ENCODE measurements at places on chromosomes 2 and 18.

DNA sequence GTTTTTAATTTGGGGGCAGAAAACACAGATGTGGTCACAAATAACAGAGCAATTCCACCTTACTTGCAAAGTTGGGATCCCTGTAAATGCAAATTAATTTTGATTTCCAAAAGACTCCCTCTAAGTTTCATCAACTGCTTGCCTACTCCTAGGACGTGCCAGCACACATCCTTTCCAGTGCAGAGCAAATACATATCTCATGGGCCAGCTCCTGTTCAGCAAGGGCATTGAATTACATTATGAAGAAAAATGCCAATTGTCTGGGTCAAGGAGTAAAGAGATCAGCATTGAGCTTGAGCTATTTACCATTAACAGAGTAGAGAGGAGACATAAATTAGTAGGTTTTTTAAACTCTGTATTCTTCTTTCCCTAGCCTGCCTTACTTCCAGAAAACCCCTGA is 18.8 kb downstream of the PID1 start:
- no peak for DNase-seq

DNA sequence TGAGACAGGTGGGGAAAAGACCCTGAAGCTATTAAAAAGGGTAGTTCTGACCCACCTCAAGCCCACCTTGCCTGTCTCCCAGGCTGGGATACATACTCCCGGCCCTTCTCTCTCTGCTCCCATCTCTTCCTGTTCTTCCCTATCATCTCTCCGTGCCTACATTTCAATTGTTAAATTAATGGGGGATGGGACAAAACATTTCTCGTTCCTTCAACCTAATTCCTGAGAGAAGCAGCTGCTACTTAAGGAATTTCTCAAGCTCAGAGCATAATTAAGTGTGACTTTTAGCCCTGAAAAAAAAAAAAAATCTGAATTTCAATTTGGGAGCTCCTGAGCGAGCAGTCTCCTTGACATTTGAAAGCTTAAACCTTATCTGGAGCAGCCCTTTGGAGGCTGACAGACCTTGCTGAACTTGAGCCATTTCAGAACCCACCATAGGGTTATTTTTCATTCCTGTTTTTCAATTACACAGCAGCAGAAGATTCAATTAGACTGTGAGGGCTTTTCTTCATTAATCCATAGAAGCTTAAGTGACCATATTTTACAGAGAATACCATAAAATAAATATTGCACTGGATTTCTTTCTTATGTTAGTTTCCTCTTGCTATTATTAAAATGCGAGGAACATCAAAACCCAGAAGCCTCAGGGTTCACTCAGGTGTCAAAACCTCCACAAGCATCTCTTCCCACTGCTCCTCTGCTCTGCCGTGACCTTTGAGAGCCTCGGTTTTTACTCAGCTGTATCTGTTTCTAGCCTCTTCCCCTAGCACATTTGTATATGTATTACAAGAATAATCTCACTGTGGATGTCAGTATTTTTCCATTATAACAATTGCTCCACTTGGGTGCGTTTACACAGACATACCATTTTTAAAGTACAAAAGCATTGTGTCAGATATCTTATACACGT is 125.7 kb downstream of the B3GNT2 start:
- DNase-seq: no peak

GRCh38 chr2:198188982-198189381 is 384.6 kb downstream of the PLCL1 start:
- no peak for DNase-seq

GRCh38 chr2:127128445-127128904 is 21.5 kb upstream of the BIN1 start:
- DNase-seq: peak; percentile 24

- no peak for DNase-seq
Observed at GRCh38 chr2:210199854-210200253, 25.4 kb downstream of the ACADL start.

DNA sequence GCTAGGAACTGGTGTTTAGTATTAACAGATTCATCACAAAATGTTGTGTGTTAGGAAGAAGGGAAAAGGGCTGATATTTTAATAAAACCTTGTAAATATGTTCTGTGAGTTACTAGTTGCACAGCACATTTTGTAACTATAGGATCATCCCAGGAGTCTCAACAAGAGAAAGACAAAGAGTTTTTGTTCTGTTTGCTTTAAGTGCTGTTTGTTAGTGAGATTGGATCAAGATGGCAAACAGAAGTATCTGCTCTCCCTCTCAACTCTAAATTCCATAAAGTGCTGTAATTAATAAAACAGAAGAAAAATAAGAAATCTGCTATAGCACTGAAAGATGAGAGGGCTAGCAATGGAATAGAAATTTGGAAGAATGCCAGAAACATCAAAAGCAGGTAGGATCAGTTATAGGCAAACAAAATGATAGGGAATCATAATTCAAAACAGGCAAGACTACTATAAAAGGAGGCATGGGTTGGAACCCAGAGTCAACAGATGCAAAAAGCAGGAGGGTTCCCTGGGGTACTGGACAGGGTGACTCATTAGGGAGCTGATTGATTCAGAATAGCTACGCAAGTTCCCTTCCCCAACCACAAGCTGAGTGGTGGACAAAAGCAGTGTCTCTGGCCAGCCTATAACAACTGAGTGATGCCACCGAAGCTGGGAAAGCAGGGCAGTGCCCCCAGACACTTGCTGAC is 75.8 kb downstream of the DYNC1I2 start:
- DNase-seq: no peak

DNA sequence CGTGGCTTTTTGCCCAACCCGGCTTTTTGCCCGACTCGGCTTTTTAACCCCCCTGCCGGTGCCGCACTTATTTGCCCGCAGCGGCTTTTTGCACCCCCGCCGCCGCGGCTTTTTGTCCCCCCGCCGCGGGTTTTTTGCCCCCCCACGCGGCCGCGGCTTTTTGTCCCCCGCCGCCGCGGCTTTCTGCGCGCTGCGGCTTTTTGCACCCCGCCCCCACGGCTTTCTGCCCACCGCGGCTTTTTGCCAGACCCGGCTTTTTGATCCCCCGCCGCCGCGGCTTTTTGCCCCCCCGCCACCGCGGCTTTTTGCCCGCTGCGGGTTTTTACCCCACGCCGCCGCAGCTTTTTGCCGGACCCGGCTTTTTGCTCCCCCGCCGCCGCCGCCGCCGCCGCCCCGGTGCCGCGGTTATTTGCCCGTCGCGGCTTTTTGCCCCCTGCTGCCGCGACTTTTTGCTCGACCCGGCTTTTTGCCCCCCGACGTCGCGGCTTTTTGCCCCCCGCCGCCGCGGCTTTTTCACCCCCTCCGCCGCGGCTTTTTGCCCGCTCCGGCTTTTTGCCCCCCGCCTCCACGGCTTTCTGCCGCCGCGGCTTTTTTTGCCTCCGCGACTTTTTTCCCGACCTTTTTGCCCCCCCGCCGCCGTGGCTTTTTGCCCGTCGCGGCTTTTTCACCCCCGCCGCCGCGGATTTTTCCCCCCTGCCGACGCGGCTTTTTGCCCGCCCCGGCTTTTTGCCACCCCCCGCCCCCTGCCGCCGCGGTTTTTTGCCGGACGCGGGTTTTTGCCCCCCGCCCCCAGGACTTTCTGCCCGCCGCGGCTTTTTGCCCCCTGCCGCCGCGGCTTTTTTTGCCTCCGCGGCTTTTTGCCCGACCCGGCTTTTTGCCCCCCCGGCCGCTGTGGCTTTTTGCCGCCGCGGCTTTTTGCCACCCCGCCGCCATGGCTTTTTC is 2786.5 kb downstream of the RPIA start:
- no peak for DNase-seq

DNA sequence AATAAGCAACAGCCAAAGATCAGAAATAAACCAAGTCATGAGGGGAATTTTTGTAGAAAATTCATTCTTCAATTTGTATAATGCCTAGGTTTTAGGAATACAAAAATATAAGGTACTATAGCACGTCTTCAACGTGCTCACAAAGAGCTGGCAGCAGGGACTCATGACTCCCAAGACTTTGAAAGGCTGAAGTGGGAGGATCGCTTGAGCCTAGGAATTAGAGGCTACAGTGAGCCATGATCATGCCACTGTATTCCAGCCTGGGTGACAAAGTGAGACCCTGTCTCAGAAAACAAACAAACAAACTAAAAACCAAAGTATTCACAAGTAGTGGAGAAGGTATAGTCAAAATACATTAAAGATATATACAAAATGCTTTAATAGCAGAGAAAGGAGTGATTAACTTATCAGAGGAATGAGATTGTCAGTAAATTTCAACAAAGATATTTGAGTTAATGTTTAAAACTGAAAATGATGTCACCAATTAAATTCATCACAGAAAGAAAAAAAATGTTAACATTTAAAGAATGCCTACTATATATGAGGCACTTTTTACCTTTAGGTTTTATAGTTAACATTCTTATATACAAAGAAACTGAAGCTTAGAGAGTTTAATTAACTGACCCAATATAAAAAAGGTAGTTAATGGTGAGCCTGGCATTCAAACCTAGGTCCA is 3.2 kb downstream of the WDR33 start:
- DNase-seq: no peak

DNA sequence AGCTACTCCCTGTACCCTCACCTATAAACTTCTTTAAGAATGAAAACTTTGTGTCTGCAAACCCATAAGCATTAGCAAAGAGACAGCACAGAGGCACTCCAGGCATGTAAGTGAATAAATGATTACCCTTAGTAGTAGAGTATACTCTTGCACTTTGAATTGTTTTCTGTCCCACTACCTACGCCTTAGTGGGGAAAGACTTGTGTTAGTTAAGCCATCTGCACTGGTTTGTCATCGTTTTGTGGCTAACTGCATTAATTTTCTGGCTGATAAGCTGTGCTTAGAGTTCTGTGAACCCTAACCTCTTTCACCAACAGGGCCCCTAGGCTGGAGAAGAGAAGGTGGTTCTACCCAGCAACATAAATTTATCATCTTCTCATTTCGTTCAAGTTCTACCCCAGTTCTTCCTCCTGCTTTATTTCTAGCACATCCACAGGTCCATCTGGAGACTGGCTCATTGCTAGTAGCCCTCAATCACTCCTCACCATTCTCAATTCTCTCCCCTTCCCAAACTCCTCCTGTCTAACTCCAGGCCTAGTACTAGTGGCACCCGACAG is 710 bp downstream of the LMAN2L start:
- DNase-seq: no peak

GRCh38 chr2:191696001-191696400 is 18.1 kb downstream of the NABP1 start:
- no peak for DNase-seq

- no peak for DNase-seq
Observed at GRCh38 chr2:218733171-218734021, 22.8 kb downstream of the TTLL4 start.

DNA sequence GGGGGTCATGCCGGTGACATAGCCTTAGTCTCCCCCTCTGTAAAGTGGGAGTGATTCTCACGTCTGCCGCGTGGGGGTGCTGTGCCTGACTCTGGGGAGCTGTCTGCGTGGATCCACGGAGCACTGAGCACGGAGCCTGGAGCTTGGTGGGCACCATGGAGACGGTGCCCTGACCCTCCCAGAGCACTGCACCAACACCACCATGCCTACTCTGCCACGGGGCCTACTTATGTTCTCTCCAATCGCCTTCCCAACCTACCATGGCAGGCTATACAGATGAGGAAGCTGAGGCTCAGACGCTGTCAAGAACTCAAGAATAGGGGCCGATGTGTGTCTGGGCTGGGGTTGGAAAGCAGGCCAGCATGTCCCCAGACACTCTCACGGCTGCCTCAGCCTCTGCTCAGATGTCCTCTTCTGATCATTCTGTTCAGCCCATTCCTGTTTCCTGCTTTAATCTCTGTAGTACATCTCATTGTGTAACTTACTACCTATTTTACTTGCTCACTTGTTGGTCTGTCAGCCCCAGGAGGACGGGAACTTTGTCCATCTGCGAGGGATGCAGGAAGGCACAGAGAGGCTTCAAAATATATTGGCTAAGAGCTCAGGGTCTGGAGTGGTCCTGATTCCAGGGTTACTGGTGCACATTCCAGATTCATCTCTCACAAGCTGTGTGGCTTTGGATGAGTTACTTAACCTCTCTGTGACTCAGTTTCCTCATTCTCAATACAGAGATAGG is 168.1 kb upstream of the HS6ST1 start:
- DNase-seq: no peak

GRCh38 chr18:23871410-23871809 is 143.1 kb upstream of the TTC39C start:
- no peak for DNase-seq

DNA sequence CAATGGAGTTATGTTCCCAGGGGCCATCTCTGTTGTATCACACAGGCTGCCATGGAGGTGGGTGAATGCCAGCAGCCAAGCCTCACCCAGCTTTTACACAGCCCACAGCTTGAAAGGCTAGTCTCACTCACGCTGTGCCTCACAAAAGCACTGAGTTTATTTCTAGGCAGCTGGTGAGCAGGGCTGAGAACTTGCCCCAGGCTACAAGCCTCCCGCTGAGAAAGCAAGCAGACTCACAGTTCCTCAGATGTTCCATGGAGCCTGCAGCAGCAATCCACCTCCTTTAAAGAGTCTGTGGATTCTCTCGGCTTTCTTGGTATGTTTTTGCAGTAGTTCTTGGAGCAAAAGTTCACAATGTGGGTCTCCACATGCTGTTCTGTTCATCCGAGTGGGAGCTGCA is 40.9 kb upstream of the ALKAL2 start:
- no peak for DNase-seq

DNA sequence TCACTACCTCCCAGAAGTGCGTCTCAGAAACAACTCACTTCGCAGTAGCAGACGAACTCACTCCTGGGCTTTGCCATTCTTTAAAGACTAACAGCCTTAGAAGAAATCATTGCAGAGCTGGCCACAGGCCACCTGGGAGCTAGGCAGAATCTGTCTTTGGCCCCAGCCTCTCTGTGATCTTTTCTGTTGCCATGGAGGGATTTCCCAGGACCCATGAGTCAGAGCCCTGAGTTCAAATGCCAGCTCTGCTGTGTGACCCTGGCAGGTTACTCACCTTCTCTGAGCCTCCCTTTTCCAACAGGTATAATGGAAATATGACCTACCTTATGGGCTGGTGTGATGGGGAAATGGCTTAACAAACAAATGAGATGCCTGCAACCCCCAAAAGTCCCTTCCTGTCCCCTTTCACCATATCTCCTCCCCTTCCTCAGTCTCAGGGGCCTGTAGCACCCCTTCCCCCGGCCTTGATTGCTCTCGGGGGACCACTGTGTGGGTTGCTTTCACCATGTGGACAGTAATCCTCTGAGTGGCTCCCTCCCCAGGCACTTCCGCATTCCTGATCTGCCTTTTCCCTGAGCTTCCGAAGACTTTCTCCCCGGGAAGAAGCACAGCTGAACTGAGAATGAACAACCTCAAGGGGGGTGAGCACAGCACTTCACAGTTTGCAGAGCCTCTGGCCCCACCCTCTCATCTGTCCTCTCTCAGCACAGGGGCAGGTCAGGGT is 34.0 kb upstream of the SLC66A3 start:
- DNase-seq: peak; percentile 8

GRCh38 chr2:128416806-128417205 is 98.1 kb upstream of the HS6ST1 start:
- no peak for DNase-seq

- no peak for DNase-seq
Observed at GRCh38 chr2:231321021-231321420, 74.5 kb upstream of the B3GNT7 start.

GRCh38 chr2:239955989-239956817 is 68.9 kb downstream of the NDUFA10 start:
- DNase-seq: no peak

Measured in skin of body (tissue), 3 donors.